ENCODE measurements at places on chromosomes 6 and 20.

DNA sequence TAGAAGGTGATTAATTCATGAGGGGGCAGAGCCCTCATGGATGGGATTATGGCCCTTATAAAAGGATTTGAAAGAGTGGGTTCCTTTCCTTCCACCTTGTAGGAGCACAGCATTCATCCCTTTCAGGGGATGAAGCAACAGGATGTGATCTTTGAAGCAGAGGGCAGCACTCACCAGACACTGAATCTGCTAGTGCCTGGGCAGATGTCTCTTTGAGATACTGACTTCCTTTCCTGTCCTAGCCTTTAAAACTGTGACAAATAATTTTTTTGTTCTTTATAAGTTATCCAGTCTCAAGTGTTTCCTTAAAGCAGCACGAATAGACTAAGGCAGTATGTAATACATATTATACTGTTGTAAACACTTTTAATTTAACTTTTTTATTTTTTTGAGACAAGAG is 538.6 kb upstream of the RNF217 start:
- DNase-seq = no peak

GRCh38 chr6:160238761-160239751 is 19.6 kb downstream of the SLC22A2 start:
- no peak for DNase-seq

- no peak for DNase-seq
Measured at GRCh38 chr6:14734416-14735340, 511.2 kb upstream of the JARID2 start.

DNA sequence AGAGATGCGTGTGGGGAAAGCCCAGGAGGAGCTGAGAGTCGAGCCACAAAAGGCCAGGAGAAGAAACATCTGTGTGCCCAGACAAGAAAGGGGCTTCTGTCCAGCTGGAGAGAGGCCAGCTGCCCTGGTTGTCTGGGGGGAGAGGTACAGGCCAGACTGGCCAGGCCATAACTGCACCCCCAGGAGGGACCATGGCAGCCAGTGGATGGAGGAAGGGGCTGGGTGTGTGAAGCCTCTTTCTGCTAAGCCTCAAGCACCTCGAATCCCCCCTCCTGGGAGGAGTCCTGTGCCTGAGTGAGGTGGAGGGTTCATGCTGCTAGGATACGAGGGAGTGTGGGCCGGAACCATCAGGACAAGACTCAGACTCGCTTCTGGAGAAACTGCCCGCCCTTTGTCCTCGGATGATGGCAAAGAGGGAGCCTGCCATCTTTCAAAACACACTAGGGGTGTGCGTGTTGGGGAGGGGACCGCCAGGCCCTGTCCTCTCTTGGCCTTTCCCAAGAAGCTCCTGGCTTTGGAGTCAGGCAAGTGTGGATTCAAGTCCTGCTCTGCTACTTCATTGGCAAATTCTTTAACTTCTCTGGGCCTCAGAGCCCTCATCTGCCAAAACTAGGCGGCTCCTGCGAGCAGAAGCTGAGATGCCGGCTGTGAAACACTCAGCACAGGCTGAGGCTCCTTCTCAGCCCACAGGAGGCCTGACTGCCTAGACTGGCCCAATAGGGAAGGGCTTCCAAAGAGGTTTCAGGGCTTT is 90.3 kb downstream of the ASXL1 start:
- no peak for DNase-seq

DNA sequence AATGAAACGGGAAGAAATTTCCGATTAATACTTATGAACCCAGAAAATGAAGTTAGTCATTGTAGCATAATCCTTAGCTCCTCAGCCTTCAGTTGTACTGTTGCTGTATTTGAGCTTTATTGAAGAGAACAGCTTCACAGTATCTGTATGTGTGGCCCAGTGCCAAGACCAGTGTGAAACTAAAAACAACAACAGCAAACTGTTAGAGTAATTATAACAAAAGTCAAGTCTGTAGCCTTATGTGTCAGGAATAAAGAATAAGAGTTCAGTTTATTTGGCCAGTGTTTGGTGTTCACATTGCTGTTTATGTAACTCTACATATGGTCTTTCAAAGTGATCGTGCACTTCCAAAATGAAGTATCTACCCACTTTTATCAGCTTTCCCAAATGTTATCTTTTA is 70.9 kb downstream of the ARID1B start:
- no peak for DNase-seq

- no peak for DNase-seq
Measured at GRCh38 chr20:50450493-50450826, 59.7 kb upstream of the PTPN1 start.

- no peak for DNase-seq
Measured at GRCh38 chr6:44169154-44169553, 10.5 kb downstream of the CAPN11 start.

DNA sequence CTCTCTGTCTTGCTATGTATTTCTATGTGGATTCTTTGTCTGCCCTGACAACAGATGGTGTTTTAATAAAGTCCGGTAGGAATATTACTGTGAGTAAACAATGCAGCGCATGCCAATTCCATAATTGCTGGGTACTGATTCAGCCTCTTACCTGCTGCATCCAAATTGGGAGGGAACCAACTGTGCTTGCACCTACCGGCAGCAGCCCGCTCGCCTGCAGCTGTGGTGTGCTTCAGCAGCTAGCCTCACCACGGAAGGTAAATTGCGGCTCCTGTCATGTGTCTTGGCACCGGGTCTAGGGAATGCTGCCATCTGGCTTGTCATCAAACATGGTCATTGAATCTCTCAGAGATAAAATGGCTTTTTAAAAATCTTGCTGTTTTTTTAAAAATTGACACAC is 704.8 kb upstream of the SLC35B3 start:
- no peak for DNase-seq

DNA sequence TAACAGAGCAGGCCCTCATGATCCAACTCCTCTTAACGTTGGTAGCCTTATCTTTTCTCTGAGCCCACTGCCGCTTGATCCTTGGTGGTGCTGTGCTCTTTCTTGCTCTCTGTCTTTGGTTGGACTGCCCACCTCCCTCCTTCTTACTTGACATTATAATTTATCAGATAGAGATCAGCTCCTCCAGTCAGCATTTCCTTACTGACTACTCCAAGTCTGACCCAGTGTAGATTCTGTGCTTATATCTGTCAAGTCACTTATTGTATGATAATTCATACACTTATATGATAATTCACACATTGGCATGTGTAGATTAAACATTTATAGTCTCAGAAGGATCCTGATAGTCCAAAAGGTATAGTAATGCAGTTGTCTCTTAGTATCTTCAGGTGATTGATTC is 18.1 kb downstream of the PTPRA start:
- DNase-seq = no peak

GRCh38 chr6:28551891-28552666 is 26.4 kb downstream of the GPX5 start:
- DNase-seq = no peak

DNA sequence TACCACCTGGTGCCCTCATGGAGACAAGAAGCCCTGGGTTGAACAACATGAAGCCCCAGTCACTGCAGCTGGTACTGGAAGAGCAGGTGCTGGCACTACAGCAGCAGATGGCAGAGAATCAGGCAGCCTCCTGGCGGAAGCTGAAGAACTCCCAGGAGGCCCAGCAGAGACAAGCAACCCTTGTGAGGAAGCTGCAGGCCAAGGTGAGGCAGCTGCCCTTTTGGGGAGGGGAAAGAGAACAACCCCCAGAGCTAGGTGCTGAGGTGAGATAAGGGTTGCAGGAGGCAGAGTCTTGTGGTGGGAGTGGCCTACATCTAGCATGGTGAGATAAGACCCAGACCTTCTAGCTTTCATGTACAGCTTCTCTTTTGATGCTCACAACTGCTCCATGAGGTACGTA is 7.0 kb downstream of the CEP250 start:
- no peak for DNase-seq

GRCh38 chr6:39892490-39893129 is 41.7 kb downstream of the MOCS1 start:
- peak; percentile 36 for DNase-seq

GRCh38 chr20:2729791-2730190 is 37.2 kb downstream of the EBF4 start:
- no peak for DNase-seq

- DNase-seq = no peak
Measured at GRCh38 chr20:19849341-19850197, 91.5 kb downstream of the RIN2 start.

DNA sequence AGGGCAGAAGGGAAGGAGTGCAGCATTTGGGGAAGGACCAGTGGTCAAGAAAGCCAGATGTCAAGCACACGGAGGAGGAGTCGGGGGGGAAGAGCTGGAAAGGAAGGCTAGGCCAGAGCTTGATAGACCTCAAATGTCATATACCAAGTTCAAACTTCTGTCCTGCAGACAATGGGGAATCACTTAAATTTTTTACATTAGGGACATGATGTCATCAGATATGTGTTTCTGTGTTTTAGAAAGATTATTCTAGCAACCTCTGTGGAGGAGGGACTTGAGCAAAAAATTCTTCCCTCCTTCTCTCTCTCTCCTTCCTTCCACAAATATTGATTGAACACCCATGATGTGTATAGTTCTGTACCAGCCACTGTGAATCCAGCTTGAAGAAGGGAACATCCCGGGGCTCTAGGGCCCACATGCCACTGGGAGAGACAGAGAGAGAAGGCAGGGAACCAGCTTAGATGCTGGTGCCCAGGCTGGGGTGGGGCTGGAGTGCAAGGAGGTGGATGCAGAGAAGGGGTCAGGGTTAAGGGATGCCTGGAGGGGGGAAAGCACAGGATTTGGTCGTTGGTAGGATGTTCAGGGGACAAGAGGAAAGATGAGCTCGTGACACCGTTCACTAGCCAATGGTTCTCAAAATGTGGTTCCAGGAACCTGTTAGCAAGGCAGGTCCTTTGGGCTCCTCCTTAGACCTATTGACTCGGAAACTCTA is 19.8 kb upstream of the AAR2 start:
- DNase-seq = no peak

GRCh38 chr6:109024368-109024767 is 70.3 kb downstream of the SESN1 start:
- no peak for DNase-seq

DNA sequence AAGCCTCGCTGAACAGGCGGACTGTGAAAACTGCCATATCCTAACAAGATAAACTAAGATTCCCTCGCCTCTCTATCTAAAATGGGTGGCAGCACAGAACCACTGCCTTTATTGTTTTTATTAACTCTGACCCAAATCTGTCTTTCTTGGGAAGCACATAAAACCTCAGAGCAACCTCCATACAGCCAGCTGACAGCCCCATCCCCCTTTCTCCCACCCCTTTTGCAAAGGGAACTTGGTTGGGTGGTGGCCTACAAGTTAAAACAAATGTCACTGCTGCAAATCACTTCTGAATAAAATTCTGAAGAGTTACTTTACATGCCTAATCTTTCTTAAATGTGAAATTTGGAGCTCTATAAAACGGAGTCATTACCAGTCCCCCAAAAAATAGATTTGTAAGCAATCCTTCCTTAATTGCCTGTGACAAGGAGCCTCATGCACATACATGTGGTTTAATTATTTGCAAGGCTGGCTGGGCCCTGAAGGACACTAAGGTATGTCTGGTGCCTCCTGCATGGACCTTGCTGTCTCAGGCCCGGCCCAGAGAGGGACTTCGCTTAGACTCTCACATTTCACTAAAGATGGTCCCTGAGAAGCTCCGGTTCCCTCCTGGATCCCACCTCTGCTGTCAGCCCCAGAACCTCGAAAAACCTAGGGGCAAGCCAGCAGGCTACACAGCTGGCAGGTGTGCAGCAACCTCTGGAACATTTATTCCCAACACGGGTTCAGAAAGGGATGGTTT is 21.7 kb downstream of the PXDC1 start:
- DNase-seq = no peak

- DNase-seq = no peak
Measured at GRCh38 chr6:109865968-109866367, 112.1 kb upstream of the GPR6 start.

GRCh38 chr20:46666306-46666705 is 15.0 kb upstream of the SLC13A3 start:
- no peak for DNase-seq

DNA sequence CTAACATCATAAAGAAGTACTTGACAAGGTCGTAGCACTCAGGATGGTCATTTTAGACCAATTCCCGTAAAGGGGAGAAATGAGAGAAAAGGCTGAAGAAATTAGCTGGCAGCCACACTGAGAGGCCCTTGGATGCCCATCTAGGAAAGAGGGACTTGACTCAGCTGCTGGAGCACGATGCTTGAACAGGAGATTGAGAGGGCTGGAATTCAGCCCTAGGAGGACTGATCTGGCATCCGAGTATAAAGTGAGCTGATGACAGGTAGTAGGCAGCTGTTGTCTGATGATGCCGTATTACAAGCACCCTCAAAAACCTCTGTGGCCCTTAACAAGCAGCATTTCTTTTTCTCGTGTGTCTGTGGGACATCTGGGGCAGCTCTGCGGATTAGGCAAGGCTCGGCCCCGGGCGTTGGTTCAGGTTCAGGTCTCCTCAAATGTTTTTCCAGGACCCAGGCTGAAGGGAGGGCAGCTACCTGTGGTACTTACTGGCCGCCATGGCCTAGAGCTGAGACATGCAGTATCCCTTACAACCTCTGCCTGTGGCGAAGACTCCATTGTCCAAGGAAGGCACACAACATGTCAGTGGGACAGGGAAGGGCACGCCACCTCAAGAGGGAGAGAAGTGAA is 219.6 kb upstream of the SNX9 start:
- DNase-seq = no peak

- DNase-seq = no peak
Measured at GRCh38 chr6:147222160-147222838, 18.1 kb downstream of the STXBP5 start.

- peak; percentile 31 for DNase-seq
Measured at GRCh38 chr20:31594558-31595379, 10.3 kb upstream of the ID1 start.

DNA sequence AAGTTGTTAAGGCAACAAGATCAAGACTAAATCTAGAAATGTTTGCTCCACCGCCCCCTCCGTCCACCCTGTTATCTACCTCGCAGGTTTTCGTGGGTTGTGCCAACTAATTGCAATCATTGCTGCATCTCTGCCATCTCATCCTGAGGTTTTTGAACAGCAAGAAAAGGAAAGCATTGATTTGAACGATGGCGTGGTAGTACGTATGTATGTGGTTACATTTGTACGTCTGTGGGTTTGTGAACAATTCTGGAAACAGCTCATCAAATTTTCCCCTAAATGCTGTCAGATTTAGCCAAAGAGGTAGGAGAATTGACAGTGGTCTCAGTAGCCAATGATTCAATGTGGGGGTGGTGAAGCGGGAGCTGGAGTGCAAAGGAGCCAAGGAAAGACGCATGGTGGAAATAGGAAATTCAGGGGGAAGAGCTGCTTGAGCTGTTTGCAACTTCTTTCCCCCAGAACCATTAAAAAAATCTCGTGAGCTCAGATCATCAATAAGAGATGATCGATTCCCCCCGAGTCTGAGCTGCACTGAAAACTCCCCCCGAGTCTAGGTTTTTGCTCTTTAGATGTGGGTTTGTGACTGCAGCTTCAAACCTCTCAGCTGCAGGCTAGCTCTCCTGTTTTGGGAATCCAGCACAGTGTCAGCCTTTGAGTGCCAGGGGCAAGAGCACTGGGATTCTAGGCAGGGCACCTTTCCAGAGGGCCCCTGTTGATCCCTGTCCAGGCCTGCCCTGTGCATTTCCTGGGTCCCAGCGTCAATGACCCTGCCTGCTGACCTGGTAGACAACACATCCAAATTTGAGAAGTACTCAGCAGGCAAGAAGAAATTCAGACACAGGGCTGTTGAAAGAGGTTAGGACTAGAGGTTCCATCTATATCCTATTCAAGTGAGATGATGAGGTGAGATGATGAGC is 72.6 kb upstream of the LY86 start:
- DNase-seq = no peak

Measured in large intestine (tissue), 12 donors.